SK-N-SH treated with all-trans-retinoic acid at 6 μM for 48 hours (cell line): ENCODE measurements at places on chromosomes 3 and 15.

DNA sequence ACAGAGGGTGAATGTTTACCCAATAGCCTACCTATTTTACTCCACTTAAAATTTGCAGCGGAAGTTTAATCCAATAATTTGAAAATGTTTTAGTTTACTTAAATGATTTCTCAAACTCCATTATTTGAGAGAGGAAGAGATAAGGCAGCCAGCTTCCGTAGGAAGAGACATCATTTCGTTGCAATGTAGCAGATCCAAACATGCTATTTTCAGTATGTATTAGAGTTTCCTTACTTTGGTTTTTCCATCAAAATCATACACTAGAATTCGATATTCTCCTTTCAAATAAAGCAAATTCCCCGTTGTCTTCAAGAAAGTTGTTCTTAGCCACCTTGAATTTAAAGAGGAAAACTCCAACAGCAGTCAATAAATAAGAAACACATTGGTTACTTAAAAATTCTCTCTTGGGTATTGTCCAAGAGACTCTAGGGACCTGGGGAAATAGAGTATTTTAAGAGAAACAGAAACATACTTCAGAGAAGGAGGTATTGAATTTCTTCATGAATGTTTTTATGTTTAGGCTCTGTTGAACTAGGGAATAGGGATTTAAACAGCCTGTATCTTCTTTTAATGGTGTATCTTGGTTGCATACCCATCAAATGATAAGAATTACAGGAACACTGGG, 324.5 kb upstream of the GBE1 start:
- no peak for ATAC-seq

- ATAC-seq, result no peak
These were observed 72.2 kb upstream of the CCNL1 start for GRCh38 chr3:157232141-157232540.

- ATAC-seq, result peak; percentile 81
These were observed 22.6 kb upstream of the UMPS start for GRCh38 chr3:124707656-124708062.

GRCh38 chr3:183295211-183295610, 42.2 kb downstream of the B3GNT5 start:
- no peak for ATAC-seq

- ATAC-seq, result no peak
These were observed 524.7 kb upstream of the ZNF717 start for GRCh38 chr3:76310089-76310488.
